ENCODE measurements at places on chromosomes 4 and X. TPM values are rescaled to one million over a fixed set of nuclear protein-coding genes. Genes with fewer than 3 reads are reported as not detected.

CPLX1 gene
- polyA plus RNA-seq = 2.8 TPM

ODAM gene
- 2.5 TPM for polyA plus RNA-seq

ERAS gene
- polyA plus RNA-seq = 0.27 TPM

SERPINA7 gene
- polyA plus RNA-seq = 0.48 TPM

SORCS2 gene
- polyA plus RNA-seq = 3.6 TPM

MAML3 gene
- 10.6 TPM for polyA plus RNA-seq

ABCG2 gene
- 5.7 TPM for polyA plus RNA-seq

MAGEH1 gene
- 91.9 TPM for polyA plus RNA-seq

SLC25A43 gene
- 13.2 TPM for polyA plus RNA-seq

RNF150 gene
- 9.0 TPM for polyA plus RNA-seq

RAB9B gene
- polyA plus RNA-seq = 3.2 TPM

SRPX2 gene
- polyA plus RNA-seq = 6.1 TPM

ETDB gene
- not detected for polyA plus RNA-seq

CHIC1 gene
- polyA plus RNA-seq = 12.2 TPM

FGFBP1 gene
- polyA plus RNA-seq = 0.16 TPM

SMIM10L2A gene
- polyA plus RNA-seq = 4.4 TPM

PITX2 gene
- 25.4 TPM for polyA plus RNA-seq

CT83 gene
- polyA plus RNA-seq = not detected

AFP gene
- polyA plus RNA-seq = 442 TPM

KCTD8 gene
- polyA plus RNA-seq = 0.78 TPM
